ENCODE measurements at places on chromosomes 3 and 15. TPM values are rescaled to one million over a fixed set of nuclear protein-coding genes. Genes with fewer than 3 reads are reported as not detected.
A peak's percentile ranks its signal among the peaks of the same experiment; 100 is the strongest.

Gene TMC3
- total RNA-seq = not detected

Gene RHO
- not detected for total RNA-seq

Gene IQCF5
- not detected for total RNA-seq

Gene SLC27A2
- not detected for total RNA-seq

DNA sequence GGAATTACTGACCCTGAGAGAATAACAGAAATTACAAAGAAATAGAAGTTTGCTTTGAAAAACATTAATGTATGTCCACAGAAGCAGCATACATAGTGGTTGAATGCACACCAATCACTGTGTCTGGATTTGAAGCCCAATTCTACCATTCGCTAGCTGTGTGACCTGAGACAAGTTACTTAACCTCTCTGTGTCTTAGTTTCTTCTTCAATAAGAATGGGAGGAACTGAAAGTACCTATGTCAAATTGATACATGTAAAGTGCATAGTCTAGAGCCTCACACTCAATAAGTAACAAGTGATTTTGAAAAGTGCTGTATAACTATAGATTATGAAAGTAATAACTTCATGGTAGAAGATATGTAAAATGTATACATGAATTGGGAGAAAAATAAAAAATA lies 457.8 kb downstream of the FOXP1 start:
- H3K4me3 ChIP-seq = no peak overlapping the region
- H3K27me3 ChIP-seq = no peaks in the 10 kb centered on the region
- peak overlapping the region; percentile 90 for H3K27ac ChIP-seq

DNA sequence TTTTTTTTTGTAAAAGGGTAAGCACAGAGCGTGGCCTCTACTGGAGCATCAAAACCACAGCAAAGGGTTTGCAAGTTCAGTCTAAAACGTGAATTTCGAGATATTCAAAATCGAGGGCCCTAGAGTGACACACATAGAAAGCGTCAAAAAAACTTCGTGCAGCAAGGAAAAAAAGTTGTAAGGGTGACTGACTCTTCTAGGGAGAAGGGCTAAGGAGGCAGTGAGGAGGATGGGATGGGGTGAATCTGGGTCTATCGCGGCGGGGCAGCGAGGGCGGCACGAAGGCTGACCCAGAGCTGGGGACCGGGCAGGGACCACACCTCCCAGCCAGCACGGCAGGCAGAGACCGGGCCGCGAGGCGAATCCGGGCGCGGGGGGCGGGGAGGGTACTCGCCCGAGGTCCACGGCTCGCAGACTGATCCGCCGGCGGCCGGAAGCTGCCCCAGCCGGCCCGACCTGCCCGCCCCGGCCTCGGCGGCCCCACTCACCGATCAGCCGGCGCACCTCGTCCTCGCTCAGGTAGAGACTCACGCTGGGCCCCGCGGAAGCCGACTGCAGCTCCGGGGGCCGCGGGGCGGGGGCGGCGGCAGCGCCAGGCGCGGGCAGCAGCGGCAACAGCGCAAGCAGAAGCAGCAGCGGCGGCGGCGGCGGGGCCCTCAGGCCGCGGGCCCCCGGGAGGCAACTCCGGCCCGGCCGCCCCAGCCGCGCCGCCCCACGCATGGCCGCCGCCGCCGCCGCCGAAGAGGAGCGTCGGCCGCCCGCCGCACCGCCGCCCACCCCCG lies 533 bp downstream of the RYK start:
- peak overlapping the region; percentile 87 for H3K27ac ChIP-seq
- H3K4me1 ChIP-seq = peaks cover 15% of the 10 kb centered on the region
- peak overlapping the region; percentile 85 for H3K4me3 ChIP-seq
- H3K27me3 ChIP-seq = no peaks in the 10 kb centered on the region
- no peak for DNase-seq
- no peaks in the 10 kb centered on the region for H3K36me3 ChIP-seq

DNA sequence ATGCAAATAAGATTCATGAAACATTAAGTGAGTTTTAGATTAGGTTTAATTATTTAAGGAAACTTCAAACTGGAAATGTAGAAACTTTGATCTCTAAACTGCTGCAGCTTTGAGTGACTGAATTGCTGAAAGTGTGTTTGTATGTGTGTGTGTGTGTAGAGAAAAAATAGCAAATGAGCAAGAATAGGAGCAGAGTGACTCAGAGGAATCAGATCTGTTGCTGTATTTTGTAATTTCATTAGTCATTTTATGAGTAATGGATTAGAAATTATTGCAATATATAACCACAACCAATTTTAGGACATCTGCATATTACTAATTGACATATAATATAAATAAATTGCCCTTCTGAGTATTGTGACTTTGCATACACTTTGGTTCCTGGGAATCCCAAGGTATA lies 52.8 kb upstream of the SLC9A9 start:
- no peak overlapping the region for H3K4me3 ChIP-seq
- no peaks in the 10 kb centered on the region for H3K36me3 ChIP-seq
- no peaks in the 10 kb centered on the region for H3K27me3 ChIP-seq
- DNase-seq = no peak
- H3K4me1 ChIP-seq = no peaks in the 10 kb centered on the region
- no peak overlapping the region for H3K27ac ChIP-seq

- no peak overlapping the region for H3K4me3 ChIP-seq
- DNase-seq = no peak
- H3K4me1 ChIP-seq = no peaks in the 10 kb centered on the region
- H3K27ac ChIP-seq = no peak overlapping the region
Measured at GRCh38 chr3:147930232-147930807, 521.2 kb downstream of the ZIC1 start.

DNA sequence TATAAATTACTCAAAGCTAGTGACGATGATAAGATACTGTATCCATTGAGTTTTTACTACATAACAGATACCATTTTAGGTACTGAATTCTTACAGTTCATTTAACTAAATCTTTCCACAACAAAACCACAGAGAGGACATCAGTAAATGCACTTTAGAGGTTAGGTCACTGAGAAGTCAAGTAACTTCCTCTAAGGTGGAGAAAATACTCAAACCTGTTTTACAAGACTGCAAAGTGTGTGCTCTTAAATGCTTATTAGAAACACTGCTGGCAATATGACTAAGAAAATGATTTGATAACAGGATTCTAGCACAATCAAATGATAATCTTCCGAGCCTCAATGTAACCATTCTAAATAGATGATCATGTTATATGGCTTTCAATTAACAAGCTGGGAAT lies 99.4 kb downstream of the UBE3A start:
- no peaks in the 10 kb centered on the region for H3K27me3 ChIP-seq
- H3K4me3 ChIP-seq = no peak overlapping the region

DNA sequence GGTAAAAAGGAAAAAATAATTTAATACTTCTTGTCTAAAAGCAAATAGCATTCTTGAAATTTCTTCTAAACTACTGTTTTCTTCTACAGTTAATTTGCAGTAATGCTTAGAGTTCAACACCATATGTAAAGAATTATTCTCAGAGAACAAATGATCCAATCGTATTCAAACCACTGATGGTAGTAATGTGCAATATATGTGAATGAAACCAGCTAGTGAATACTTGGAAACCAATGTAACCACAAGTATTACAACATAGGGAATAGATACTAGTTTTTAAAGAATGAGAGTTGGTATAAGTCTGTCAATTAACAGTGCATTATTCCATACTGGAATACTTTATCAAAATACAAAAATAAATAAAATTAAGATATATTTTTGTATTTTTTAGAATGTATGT lies 850.0 kb downstream of the DIPK2A start:
- no peaks in the 10 kb centered on the region for H3K27me3 ChIP-seq
- no peaks in the 10 kb centered on the region for H3K4me1 ChIP-seq
- DNase-seq = no peak
- H3K36me3 ChIP-seq = no peaks in the 10 kb centered on the region
- H3K4me3 ChIP-seq = no peak overlapping the region

- DNase-seq = no peak
- no peak overlapping the region for H3K4me3 ChIP-seq
- H3K27ac ChIP-seq = no peak overlapping the region
- H3K4me1 ChIP-seq = peaks cover 39% of the 10 kb centered on the region
- no peaks in the 10 kb centered on the region for H3K27me3 ChIP-seq
Measured at GRCh38 chr3:24165603-24165982, 220.5 kb downstream of the NR1D2 start.

- H3K4me1 ChIP-seq = no peaks in the 10 kb centered on the region
- H3K27ac ChIP-seq = no peak overlapping the region
- DNase-seq = no peak
- H3K27me3 ChIP-seq = no peaks in the 10 kb centered on the region
- H3K36me3 ChIP-seq = no peaks in the 10 kb centered on the region
Measured at GRCh38 chr15:91068436-91068835, 31.6 kb upstream of the SV2B start.
